Activated CD4-positive, alpha-beta T cell treated with anti-CD3 and anti-CD28 coated beads, Interleukin-2, amount 10 ng/mL, durations not matched to agents 7 days and 5 days (primary cell): ENCODE measurements at places on chromosomes 16 and 17.

- DNase-seq = no peak
Measured at GRCh38 chr16:85401370-85401916, 211.7 kb upstream of the GSE1 start.

- no peak for DNase-seq
Measured at GRCh38 chr17:13310858-13311257, 290.9 kb downstream of the HS3ST3A1 start.

- DNase-seq = no peak
Measured at GRCh38 chr16:81486540-81487061, 42.0 kb downstream of the CMIP start.

DNA sequence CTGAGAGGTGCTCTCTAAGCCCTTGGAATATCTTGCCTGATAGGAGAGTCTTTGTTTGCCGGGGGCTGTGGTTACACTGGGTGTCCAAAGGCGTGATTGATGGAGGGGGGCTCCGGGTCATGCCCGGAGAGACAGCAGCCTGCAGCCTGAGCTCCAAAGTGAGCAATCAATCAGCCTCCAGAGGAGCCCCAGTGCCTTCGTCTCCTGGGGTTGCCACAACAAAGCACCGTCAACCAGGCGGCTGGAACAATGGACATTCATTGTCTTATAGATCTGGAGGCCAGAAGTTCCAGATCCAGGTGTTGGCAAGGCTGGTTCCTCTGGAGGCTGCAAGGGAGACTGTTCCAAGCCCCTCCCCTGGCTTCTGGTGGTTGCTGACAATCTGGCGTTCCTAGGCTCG lies 24.0 kb upstream of the GINS2 start:
- DNase-seq = no peak

- no peak for DNase-seq
Measured at GRCh38 chr16:24428756-24429155, 110.6 kb upstream of the RBBP6 start.

- DNase-seq = no peak
Measured at GRCh38 chr16:80973991-80974390, 32.7 kb downstream of the CMC2 start.

DNA sequence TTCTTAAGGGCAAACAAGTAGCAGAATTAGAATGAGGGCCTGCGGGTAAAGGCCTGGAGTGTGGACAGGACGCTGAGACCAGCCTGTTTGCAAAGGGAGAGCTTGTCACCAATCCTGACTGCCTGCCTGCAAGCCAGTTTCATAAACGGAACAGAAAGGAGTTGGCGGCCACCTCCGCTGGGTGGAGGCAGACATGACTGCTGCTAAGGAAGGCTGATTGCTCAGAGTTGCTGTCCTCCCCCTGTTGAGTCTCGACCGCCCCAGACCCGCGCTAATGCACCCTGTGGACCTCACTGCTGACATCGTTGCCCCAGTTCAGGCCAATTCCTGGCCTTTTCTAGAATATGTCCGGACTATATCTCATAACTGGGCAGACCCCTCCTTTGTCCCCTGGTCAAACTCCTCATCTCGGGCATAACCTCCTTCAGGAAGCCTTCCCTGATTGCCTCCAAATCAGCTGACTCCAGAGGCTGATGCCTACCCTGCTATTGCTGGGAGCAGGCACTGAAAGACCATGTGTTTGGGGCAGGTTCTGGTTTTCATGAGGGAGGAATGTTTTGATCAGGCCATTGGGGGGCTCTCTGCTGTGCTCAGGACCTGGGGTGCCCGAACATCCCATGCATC lies 153.0 kb upstream of the CIBAR2 start:
- DNase-seq = no peak

DNA sequence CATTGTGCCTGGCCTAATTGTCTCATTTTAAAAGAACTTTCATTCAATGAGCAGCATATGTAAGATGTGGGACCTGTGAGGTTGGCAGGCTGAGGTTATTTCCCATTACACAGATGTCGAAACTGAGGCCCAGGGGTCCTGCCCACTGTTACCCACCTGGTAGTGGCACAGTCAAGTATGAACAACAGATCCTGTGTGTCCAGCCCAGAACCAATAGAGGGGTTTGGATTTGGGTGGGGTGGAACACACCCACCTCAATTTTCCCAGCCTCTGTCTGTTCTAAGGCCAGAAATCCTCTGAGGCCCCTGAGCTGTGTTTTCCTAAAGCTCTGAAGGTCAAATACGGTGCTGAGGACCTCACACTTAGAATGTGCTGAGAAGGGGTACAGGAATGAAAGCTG lies 179.5 kb downstream of the XYLT1 start:
- no peak for DNase-seq

- no peak for DNase-seq
Measured at GRCh38 chr17:43092901-43093300, 32.3 kb downstream of the BRCA1 start.

DNA sequence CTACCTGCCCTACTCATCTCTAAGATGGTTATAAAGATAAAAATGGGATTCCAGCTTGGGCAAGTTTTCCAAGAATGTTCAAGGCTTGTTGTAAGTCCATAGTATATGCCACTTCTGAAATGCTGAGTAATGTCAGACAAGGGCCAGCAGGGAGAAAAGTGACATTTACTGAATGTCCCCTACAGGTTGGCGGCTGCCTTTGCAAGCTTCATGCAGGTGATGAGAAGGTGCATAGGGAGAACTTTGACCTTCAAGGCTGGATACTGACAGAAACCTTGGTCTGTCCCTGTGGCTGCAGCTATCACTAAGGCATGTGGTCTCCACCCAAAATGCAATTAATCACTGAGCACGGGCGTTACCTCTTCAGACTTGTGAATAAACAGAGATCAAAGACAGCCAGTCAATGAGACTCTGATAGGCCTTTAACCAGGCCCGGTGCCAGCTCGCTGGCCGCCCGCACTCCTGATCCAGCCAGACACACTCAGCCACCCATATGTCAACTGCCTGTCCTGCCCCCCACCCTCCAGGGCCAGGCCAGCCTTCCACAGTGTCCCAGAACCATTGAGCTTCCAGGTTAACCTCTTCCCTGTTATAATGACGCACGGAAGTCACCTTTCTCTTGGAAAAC lies 26.8 kb upstream of the AXIN2 start:
- DNase-seq = no peak

GRCh38 chr16:85513649-85514048 lies 99.5 kb upstream of the GSE1 start:
- no peak for DNase-seq

DNA sequence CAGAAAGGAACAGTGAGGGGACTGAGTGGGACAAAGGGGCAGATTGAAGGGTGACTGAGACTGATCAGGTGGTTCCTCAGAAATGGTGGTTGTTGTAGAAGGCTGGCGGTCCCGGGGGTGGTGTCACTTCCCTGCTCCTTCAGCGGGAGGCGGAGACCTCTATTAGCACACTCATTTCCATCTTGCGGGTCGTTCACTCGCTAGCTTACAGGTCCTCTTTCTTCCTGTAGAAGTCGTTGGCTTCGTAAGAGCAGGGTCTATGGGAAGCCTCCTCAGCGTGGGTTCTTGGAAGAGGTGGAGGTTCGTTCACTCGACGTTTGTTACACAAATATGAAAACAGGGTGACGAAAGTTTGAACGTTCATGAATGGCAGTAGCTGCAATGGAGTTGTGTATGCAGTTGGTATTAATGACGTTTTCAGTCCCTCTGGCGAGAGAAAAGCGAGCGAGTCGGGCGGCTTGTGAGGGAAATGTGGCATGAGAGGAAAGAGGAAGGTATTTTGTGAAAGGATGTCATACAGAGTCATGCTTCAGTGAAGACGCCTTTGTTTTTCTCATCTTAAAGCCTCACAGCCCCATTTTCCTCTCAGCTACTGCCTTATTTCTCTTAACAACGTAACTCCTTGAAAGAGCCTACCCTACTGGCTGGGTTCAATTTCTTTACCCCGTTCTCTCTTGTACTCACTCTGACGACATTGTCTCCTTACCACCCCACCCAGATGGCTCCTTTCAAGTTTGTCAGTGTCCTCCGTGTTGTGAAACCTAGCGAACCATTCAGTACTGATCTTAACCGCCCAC lies 667 bp downstream of the EFCAB13 start:
- peak; percentile 59 for DNase-seq

- no peak for DNase-seq
Measured at GRCh38 chr17:45070809-45071208, 9.7 kb downstream of the NMT1 start.

- peak; percentile 56 for DNase-seq
Measured at GRCh38 chr17:49557312-49558024, 18.2 kb upstream of the NXPH3 start.

- DNase-seq = no peak
Measured at GRCh38 chr17:36498560-36499300, 12.2 kb downstream of the ZNHIT3 start.

GRCh38 chr16:4415538-4416199 lies 727 bp downstream of the CORO7 start:
- DNase-seq = peak; percentile 78

DNA sequence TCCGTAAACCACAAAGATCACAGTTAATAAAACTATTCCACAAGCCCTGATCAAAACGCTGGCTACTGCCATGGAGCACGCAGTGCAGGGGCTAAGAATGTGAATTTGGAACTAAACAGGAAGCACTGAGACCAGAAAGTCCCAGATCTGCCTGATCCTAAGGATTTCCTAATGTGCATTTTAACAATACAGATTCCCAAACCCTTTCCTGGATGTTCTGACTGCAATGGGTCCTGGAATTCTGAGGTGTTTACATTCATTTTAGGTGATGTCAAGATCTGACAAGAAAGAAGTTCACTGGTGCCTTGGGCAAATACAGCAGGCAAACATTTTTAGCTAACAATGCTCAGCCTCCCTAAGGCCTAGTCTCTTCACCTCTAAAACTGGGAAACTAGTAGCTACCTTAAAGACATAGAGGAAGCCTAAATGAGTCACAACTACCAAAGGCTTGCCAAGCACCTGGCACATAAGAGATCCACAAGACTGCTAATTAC lies 10.3 kb downstream of the NSMCE1 start:
- DNase-seq = no peak

DNA sequence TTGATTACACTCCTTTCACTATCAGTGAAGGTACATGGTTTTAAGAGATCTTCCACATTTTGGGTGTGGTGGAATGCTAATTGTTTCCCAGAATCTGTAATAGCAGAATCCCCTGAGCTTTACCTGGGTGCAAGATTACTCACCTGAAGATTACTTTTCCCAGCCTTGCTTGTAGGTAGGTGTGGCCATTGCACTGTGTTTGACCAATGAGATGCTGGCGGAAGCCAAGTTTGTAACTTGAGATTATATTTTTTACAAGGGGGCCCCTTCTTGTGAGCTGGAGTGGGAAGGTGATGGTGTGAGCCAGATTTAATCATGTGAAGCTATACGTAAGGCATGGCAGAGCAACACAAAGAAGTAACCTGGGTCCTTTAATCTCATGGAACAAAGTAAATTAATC lies 294.3 kb downstream of the TOX3 start:
- DNase-seq = no peak

GRCh38 chr16:53822936-53823529 lies 119.1 kb downstream of the FTO start:
- DNase-seq = peak; percentile 24

- no peak for DNase-seq
Measured at GRCh38 chr17:82589851-82590180, 58.4 kb downstream of the WDR45B start.

DNA sequence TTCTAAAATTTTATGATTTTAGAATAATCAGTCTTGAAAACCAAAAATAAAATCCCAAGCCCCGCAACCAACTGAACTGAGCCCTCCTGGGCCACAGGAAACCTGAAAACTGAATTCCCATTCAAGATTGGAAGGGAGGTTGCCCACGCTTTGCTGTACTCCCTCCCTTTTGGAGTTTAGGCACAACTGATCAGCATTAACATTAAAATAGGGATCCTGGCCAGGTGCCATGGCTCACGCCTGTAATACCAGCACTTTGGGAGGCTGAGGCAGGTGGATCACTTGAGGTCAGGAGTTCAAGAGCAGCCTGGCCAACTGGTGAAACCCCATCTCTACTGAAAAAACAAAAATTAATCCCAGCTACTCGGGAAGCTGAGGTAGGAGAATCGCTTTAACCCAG lies 52.7 kb upstream of the NETO2 start:
- no peak for DNase-seq

- DNase-seq = no peak
Measured at GRCh38 chr17:19830061-19830460, 37.7 kb downstream of the ULK2 start.

DNA sequence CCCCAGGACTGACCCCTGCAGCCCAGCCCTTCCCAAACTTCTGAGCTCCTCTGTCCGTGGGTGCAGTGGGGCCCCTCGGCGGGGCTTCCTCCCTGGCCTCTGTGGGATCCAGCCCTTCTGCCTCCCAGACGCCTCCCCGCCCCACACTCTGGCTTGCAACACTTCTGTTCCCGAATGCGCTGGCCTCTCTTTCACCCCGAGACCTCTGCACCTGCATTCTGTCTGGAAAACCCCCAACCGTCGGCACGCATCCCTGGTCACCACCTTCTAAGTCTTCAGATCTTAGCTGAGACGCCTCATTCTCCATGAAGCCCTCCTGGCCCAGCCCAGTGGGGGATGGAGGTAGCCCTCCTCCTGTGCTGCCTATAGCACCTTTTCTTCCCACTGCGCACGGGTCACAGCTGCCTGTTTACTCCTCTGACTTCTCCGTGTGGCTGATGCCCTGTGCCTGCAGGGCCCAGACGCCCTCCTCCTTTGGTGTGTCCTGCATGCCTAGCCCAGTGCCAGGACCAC lies 26.4 kb downstream of the TMEM235 start:
- no peak for DNase-seq
